ENCODE measurements at places on chromosomes 12 and 14.

DNA sequence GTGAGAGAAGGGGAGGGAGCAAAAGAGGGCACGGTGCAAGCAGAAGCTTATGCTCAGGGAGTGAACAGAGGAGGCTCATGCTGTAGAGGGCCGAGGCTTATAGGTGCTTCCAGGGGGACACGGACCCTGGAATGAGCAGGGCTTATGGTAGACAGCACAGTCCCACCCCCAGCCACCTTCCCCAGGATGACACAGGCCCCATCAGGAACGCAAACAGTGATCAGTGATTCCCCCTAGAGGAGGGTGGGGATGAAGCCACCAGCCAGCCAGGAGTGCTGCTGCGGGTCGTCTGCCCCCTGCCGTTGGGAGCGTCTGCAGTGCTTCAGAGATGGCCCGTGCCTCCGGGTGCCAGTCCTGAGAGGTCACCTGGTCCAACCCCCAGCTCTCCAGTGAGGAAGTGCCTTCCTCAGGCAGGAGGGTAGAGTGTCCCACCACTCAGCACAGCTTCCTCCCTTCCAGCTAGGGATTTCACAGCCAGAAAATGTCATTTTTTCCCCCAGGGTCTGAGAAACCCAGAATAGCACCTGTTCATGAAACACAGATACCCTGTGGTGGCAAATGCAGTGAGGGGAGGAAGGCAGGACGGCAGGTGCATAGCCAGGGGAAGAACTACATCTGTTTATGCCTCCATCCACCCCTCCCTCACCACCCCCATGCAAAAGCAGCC, 60.7 kb downstream of the SLC6A12 start:
- no peak for DNase-seq

GRCh38 chr12:67354966-67355365, 85.8 kb downstream of the CAND1 start:
- DNase-seq = no peak

- DNase-seq = no peak
These were observed 40.0 kb upstream of the PCNX4 start for GRCh38 chr14:60051721-60052221.

DNA sequence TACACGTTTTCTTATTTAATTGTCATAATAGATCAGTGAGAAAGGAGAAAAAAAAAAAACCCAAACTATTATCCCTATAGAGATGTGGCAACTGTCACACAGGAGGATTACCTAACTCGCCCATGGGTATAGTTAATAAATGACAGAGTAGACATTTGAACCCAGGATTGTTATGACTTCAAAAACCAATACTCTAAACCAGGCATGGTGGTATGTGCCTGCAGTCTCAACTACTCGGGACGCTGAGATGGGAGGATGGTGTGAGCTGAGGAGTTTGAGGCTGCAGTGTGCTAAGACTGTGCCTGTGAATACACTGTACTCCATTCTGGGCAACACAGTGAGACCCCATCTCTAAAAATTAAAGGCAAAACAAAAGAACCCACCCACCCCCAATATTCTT, 114.5 kb downstream of the DENND5B start:
- DNase-seq = no peak

DNA sequence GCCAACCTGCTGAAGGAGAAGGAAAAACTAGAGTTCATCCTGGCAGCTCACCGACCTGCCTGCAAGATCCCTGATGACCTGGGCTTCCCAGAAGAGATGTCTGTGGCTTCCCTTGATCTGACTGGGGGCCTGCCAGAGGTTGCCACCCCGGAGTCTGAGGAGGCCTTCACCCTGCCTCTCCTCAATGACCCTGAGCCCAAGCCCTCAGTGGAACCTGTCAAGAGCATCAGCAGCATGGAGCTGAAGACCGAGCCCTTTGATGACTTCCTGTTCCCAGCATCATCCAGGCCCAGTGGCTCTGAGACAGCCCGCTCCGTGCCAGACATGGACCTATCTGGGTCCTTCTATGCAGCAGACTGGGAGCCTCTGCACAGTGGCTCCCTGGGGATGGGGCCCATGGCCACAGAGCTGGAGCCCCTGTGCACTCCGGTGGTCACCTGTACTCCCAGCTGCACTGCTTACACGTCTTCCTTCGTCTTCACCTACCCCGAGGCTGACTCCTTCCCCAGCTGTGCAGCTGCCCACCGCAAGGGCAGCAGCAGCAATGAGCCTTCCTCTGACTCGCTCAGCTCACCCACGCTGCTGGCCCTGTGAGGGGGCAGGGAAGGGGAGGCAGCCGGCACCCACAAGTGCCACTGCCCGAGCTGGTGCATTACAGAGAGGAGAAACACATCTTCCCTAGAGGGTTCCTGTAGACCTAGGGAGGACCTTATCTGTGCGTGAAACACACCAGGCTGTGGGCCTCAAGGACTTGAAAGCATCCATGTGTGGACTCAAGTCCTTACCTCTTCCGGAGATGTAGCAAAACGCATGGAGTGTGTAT, 2.4 kb downstream of the FOS start:
- DNase-seq = peak; percentile 17

All from GM04504 (cell line).